Activated T-cell treated with anti-CD3 and anti-CD28 coated beads for 48 hours (primary cell): ENCODE measurements at places on chromosomes 4 and X.

- no peak for DNase-seq
Measured at GRCh38 chr4:133084421-133084820, 64.7 kb upstream of the PCDH10 start.

GRCh38 chr4:180134091-180134866 is 2108.9 kb upstream of the TENM3 start:
- DNase-seq, result no peak

- DNase-seq, result no peak
Measured at GRCh38 chrX:153587342-153587741, 11.6 kb downstream of the CCNQ start.

- DNase-seq, result no peak
Measured at GRCh38 chr4:35167385-35167784, 1076.9 kb downstream of the ARAP2 start.

DNA sequence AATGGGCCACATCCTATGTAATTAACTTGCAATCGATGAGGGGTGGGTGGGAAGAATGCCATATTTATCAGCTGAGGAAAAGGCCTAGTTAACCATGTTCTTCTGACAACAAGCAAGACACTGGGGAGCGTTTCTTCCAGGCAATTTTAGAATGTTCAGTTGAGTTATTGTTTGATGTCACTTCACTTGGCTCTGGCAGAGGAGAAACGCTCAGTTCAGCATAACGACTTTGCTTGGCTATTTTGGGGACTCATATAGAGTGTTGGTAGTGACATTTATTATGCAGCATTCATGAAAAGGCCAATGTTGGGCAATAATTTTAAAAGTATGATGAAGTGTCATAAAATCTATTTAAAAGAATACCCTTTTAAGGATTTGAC is 648 bp downstream of the SYNPO2 start:
- no peak for DNase-seq

DNA sequence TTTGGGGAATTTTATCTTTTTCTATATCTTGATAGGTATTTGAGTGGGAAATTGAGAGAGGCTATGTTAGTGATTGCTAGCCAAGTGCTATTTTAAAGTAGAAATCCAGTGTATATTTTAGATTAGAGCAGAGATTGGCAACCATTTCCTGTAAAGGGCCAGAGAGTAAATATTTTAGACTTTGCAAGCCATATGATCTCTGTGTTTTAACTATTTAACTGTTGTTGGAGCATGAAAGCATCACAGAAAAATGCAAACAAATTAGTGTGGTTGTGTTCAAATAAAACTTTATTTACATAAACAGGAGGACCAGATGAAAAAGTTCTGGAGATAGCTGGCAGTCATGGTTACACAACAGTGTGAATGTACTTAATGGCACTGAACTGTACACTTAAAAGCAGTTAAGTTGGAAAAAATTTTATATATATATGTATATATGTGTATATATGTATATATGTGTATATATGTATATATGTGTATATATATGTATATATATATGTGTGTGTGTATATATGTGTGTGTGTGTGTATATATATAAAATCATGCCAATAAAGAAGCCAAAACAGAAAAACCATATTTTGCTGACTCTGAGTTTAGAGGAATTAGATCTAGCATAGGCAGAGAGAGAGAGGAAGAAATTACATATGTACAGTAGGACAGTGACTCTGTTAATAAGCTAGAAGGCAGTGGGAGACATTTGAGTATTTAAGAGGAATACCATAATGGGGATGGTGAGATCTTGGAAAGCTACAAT is 83.4 kb downstream of the TMEM164 start:
- DNase-seq, result no peak

- DNase-seq, result no peak
Measured at GRCh38 chrX:112120721-112121120, 38.1 kb upstream of the TRPC5 start.

GRCh38 chr4:145482209-145483037 is 770 bp downstream of the SMAD1 start:
- peak; percentile 72 for DNase-seq

DNA sequence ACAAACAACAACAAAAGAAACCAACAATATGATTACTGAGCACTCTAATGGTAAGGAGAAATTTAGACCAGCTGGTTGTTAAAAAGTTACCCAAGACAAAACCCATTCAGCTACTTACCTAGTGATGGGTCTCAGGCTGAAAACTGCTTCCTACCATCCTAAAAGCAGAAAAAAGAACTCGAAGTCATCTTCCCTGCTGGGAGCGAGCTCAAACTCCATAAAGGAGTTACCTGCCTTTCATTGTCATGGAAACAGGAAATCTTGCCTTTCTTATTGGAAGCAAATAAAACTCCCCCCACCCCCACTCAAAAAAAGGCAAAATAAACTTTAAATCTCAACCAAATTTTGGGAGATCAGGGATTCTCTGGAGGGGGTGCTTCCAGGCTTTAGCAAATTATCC is 1478.3 kb downstream of the C4orf33 start:
- no peak for DNase-seq

DNA sequence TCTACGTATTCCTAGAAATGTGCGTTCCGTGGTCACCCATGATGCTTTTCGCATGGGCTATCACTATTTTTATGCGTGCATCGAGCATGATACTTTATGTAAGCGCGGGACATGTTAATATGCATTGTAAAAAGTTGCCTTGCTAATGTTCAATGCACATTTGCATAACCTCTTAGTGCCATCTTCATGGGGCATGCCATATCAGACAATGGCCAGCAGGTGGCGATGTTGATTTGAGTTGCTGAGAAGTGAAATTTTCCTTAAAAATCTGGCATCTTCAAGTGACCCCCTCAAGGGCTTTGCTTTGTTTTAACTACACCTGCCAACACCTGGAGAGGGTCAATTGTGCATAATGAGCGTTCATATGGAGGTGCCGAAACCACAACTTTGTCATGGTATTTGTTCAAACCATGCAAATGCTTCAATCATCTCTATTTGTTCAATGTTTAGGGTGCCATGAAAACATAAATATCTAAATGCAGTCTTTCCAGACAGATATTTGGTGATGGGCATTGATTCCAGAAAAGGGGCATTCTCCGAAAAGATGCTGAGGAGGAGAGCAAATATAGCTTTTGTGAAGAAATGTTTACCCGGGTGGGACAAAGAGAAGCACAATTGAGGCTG is 833.9 kb upstream of the PRKX start:
- peak; percentile 3 for DNase-seq

DNA sequence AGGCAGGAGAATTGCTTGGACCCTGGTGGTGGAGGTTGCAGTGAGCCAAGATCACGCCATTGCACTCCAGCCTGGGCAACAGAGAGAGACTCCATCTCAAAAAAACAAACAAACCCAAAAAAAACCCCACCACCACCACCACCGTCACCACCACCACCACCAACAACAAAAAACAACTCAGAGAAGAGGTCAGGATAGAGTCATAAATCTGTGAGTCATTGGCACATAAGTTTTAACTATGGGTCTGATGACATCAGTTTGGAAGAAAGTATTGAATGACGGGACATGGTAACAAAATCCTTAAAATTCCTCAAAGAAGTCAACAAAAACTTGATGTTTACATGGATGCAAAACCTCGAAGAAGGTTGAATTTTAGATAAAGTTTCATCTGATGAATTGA is 288.0 kb upstream of the SFRP2 start:
- DNase-seq, result no peak

DNA sequence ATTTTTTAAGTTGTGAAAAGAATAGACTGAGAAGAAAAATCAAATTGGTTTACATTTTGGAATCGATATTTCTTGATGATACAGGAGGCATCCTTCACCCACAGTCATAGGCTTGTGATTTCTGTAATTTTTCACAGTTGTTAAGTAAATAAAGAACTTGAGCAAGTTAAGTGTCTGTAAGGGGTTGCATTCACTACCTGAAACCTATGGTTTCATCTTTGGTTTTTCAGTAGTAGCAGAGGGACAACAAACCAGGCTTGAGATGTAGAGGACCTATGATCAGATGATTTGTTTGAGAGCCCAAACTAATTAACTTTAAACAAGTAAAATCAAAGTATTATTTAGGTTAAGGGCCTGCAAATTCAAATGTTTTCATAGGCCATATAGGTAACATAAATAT is 175.6 kb downstream of the KLHL4 start:
- no peak for DNase-seq

DNA sequence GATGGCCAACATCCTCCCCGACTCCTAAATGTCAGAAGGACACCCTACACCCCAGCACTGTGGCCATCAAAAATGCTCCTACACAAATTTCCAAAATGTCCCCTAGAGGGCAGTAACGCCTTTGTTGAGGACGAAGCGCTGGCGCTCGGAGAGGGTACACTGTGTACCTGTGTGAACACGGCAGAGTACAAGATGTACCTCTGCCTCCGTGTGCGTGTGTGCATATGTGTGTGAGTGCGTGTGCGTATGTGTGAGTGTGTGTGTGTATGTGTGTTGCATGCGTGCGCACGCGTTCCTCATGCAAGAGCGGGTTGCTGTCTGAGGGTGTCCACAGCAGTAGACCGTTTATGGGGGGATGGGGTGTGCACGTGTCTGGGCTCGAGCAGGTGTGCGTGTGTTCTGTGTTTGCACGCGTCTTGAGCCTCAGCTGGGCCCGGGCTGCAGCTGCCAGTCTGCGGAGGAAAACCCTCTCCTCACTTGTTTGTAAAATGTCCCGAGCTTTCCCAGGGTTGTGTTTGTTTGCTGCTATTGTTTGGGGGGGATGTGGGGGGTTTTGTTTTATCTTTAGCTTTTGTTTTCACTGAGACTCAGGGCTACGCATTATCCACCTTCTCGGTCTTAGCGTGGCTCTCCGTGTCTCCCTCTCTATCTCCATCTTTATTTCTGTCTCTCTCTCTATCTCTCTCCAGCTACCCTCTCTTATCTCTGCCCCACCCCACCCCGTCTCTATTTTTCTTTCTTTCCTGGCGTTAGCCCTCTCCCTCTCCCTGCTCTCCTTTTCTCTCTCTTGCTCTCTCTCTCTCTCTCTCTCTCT is 10.4 kb upstream of the TSPYL2 start:
- DNase-seq, result peak; percentile 39

GRCh38 chr4:187172340-187172761 is 448.7 kb upstream of the FAT1 start:
- DNase-seq, result no peak

GRCh38 chrX:10875995-10876394 is 235.1 kb upstream of the HCCS start:
- no peak for DNase-seq

- no peak for DNase-seq
Measured at GRCh38 chr4:33494150-33494549, 2750.2 kb downstream of the ARAP2 start.

- DNase-seq, result no peak
Measured at GRCh38 chr4:61336916-61337315, 136.8 kb downstream of the ADGRL3 start.

DNA sequence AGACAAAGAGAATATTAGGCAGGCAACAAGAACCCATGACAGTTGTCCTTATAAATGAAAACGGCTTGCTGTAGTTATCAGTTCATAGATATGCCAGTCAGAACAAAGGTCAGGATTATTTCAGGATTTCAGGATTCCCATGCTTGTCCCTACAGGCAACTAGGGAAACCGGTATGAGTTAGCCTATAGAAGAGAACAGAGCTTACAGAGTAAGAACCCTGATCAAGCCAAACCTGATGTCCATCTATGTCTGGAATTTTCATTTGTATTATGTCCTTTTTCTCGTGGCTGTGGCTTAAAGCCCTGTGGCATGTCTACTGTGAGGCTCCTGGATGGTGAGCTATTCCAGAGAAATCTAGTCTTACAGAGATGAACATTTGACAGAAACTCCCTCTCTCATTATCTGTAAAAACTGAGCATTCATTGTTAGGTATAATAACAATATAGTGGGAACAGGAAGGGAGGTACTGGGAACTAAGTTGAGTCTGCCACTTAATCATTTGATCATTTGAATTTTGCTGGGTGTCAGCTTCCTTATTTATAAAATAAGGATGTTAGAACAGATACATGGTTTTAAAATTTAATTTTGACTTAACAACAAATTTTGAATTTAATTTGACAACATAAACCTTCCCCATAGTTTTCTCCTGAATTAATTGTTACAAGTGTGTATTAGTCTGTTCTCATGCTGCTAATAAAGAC is 129.5 kb upstream of the KLF3 start:
- DNase-seq, result no peak
